Kidney (tissue), 22 donors: ENCODE measurements at places on chromosomes 1 and 21.

GRCh38 chr1:180231506-180231921, 1.4 kb downstream of the LHX4 start:
- H3K27ac ChIP-seq, result no peak overlapping the region
- H3K4me3 ChIP-seq, result no peak overlapping the region
- H3K36me3 ChIP-seq, result no peaks in the 10 kb centered on the region
- DNase-seq, result peak; percentile 42
- H3K4me1 ChIP-seq, result no peaks in the 10 kb centered on the region

- H3K27ac ChIP-seq, result no peak overlapping the region
- no peaks in the 10 kb centered on the region for H3K27me3 ChIP-seq
- no peaks in the 10 kb centered on the region for H3K36me3 ChIP-seq
- no peak overlapping the region for H3K4me3 ChIP-seq
- DNase-seq, result no peak
These were observed 693.7 kb downstream of the MATN1 start for GRCh38 chr1:30029677-30030076.

DNA sequence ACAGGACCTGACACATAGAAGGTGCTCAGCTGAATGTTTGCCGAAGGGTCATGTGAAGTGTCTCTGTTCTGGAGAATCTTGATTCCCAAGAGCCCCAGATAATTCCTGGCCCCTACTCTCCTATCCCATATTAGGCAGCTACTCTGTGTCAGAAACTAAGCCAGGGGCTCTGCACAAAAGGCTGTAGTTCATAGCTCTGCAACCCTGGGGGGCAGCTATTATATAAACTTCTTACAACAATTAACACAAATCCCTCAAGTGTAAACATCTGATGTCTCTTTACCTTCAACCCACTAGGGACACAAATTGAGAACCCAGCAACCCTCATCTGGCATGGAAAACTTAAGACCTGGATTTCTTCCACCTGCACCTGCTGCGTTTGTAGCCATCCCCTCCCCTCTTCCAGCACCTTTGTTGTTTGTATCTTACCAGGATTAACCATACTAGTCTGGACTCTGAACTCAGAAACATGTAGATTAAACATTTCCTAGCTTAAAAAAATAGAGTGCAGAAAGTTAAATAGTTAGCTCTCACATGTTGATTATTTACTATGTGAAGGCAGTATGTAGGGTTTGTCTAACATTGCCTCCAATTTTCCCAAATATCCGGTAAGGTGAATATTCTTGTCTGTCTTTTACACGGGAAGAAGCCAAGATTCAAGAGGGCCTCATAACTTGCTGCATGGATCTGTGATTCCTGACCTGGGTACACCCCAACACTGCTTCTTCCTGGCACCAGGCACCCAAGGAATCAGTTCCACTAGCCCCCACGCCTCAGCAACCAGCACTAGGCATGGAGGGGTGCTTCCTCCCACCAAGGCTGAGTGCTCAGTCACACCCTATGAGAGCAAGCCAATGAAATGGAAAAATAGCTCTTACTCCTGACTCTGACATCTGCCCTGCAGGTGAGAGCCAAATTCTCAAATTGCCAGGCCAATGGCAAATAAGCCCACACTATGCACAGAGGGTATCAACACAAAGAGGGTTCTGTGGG, 220.7 kb upstream of the HOOK1 start:
- peak overlapping the region; percentile 88 for H3K27ac ChIP-seq
- H3K36me3 ChIP-seq, result no peaks in the 10 kb centered on the region
- DNase-seq, result peak; percentile 64
- H3K4me3 ChIP-seq, result no peak overlapping the region
- peaks cover 24% of the 10 kb centered on the region for H3K4me1 ChIP-seq

DNA sequence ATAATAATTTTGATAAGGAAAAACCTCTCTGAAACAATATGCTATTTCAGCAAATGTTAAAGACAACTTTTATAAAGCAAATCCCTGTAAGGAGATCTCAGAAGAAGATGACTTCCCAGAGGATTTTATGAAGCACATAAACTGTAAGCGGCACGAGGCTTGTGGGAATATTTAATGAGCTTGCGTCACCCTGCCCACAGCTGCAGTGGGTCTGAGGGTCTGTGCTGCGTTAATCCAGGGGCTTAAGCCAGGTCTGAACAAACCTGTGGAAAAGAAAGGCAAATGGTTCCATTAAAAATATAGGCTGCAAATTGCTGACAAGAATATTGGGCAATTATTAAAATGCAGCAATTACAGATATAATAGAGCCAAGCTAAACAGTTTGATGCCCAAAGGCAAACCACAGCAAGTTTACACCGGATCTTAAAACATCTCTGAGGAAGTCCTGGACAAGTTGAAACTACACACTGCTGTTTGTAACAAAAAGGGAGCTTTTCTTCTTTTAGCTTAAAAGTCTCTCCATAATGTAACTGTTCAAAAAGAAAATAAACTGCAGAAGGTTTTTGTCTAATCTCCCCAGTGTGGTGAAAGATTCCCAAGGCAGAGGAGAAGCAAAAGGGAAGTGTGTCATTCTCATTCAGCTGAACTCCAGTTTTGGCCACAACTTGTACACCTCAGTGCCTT, 21.8 kb downstream of the TGFBR3 start:
- H3K4me1 ChIP-seq, result no peaks in the 10 kb centered on the region
- peak overlapping the region; percentile 3 for H3K4me3 ChIP-seq
- H3K27me3 ChIP-seq, result no peaks in the 10 kb centered on the region

DNA sequence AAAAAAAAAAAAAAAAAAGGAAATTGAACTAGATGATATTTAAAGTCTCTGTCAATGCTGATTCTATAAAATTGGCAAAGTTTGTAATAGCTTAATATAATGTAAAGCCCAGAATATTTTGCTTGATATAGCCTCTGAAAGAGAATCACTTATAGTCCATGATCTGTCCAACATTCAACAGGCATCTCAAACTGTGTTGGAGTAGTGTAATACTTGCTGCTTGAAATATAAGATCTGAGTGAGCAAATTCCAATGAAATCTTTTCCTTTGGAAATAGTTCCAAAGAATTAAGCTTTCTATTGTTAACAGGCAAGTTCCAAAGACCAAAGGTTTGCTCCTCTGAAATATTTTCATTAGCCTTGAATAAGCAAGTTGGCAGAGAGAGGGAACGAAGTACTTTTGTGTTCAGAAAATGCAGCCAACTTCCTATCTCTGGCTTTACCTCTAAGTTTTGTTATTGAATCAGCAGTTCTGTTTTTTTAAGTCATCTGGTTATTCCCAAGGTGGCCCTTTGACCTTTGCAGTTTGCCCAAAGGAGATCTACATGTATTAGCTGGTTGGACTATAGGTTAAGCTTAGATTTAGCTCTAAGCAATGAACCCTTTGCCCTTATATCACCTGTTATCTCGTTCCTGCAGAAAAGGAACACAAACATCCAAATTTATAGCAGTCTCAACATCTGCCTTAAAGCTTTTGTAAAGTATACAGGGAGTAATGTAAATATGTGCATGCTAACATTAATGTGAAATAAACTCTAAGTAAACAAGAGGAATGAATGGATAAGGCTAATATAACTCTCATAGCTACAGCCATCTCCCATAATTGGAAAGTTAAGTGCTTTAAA, 24.4 kb upstream of the CEP350 start:
- no peak overlapping the region for H3K4me3 ChIP-seq
- no peaks in the 10 kb centered on the region for H3K27me3 ChIP-seq
- H3K4me1 ChIP-seq, result no peaks in the 10 kb centered on the region
- DNase-seq, result no peak
- no peak overlapping the region for H3K27ac ChIP-seq

GRCh38 chr1:88608139-88608943, 75.7 kb upstream of the PKN2 start:
- H3K4me3 ChIP-seq, result no peak overlapping the region
- DNase-seq, result peak; percentile 12
- no peaks in the 10 kb centered on the region for H3K36me3 ChIP-seq
- H3K27me3 ChIP-seq, result no peaks in the 10 kb centered on the region
- H3K4me1 ChIP-seq, result no peaks in the 10 kb centered on the region

- H3K4me1 ChIP-seq, result no peaks in the 10 kb centered on the region
- H3K36me3 ChIP-seq, result no peaks in the 10 kb centered on the region
- no peaks in the 10 kb centered on the region for H3K27me3 ChIP-seq
- H3K27ac ChIP-seq, result no peak overlapping the region
- no peak for DNase-seq
These were observed 29.5 kb downstream of the PIK3R3 start for GRCh38 chr1:46102769-46103476.

DNA sequence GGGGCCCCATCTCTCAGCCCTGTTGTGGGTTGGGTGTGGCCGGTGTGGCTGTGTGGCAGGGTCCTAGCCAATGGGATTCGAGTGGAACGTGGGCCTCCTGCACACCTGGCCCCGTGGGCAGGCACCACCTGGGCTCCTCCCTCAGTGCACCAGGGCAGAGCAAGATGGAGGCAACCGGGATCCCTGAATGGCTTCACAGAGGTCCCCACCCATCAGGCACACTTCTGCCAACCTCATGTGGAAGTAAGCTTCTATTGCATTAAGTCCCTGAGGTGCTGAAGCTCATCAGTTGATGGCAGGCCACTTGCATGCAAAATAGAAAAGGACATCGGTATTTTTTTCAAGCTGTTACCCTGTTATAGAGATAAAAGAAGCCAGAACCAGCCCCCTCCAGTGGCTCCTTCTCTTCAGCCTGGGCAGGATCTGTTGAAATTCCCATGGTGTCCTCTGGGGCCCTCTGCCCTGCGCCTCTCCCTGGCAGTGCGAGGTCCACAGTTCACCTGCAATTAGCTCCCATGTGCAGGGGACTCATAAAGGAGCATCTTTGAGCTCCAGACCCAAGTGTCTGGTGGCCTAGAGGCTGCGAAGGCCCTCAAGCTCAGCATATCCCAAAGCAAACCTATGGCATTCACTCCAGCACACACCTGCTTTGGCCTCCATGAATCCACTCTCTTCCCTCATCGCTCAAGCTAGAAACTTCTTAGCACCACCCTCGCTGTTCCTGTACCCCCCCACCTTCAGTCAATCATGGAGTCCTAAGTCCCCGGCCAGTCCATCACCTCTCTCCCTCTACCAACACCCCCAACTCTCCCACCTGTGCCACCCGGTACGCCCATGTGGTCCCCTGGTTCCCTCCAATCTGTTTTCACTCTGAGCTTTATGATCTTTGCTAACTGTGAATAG, 2.1 kb upstream of the SLC45A1 start:
- peaks cover 19% of the 10 kb centered on the region for H3K4me1 ChIP-seq
- H3K27me3 ChIP-seq, result no peaks in the 10 kb centered on the region
- H3K36me3 ChIP-seq, result no peaks in the 10 kb centered on the region
- H3K27ac ChIP-seq, result no peak overlapping the region
- no peak overlapping the region for H3K4me3 ChIP-seq

DNA sequence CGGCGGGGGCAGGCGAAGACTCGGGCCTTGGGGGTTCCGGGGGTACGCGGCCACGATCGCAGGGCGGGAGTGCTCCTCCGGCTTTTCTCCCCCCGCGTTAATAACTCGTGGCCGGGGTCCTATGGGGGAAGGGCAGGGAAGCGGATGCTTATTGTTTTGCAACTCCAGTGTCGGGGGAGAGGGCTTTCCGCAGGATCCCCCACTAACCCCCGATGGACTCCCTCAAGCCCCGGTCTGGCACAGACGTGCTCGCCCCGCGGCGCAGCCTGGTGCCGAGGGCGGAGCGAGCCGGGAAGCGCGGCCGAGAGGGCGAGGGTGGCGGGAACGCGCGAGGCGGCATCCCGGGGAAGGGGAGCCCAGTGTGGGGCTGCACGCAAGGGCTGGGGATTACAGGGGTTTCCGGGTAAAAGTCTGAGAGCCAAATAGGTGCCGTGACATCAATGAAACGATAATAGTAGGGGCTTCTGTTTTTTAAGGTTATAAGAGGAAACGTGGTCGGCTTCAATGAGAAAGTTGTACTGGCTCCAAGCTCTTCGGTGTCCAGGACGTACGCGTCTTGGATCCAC, 772 bp downstream of the UCK2 start:
- DNase-seq, result peak; percentile 75
- no peaks in the 10 kb centered on the region for H3K27me3 ChIP-seq
- no peaks in the 10 kb centered on the region for H3K4me1 ChIP-seq
- H3K4me3 ChIP-seq, result peak overlapping the region; percentile 80

DNA sequence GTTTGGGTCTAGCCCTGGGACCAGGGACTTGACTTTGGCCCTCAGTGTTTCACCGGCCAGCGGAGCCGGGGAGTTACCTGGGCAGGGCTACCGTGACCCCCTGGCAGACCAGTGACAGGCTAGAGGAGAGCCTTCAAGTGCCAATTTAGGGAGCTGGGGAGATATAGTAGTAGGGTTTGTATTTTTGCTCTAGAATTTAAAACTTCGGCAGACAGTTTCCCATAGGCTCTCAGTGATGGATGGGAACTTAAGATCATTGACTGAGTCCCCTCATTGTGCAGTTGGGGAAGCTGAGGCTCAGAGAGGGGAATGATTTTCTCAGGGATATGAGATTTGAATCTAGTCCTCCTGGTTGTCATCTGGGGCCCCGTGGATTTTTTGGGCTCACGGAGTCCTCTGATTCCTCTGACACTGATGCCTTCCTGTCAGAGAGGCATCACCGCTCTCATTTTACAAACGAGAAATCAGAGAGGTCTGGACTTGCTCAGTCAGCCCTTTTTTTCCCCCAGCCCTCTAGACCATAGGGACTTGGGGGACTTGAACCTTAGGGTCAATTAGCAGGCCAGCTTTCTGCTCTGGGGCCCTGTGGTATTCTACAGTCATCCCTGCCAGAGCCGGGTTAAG, 58.3 kb upstream of the ACOT11 start:
- H3K4me1 ChIP-seq, result peaks cover 10% of the 10 kb centered on the region
- H3K27me3 ChIP-seq, result no peaks in the 10 kb centered on the region
- no peaks in the 10 kb centered on the region for H3K36me3 ChIP-seq
- no peak overlapping the region for H3K4me3 ChIP-seq
- no peak overlapping the region for H3K27ac ChIP-seq

GRCh38 chr1:20224546-20224945, 38.2 kb upstream of the PLA2G2C start:
- no peaks in the 10 kb centered on the region for H3K36me3 ChIP-seq
- H3K4me3 ChIP-seq, result no peak overlapping the region
- H3K27ac ChIP-seq, result no peak overlapping the region
- H3K4me1 ChIP-seq, result no peaks in the 10 kb centered on the region
- H3K27me3 ChIP-seq, result no peaks in the 10 kb centered on the region

- H3K36me3 ChIP-seq, result peaks cover 8% of the 10 kb centered on the region
- H3K4me3 ChIP-seq, result no peak overlapping the region
- no peaks in the 10 kb centered on the region for H3K4me1 ChIP-seq
- DNase-seq, result no peak
These were observed 10.5 kb downstream of the LDLRAP1 start for GRCh38 chr1:25553749-25554429.
